ENCODE measurements at places on chromosomes 7 and 10.

- DNase-seq = no peak
Measured at GRCh38 chr10:43392748-43393147, 16.2 kb downstream of the HNRNPF start.

DNA sequence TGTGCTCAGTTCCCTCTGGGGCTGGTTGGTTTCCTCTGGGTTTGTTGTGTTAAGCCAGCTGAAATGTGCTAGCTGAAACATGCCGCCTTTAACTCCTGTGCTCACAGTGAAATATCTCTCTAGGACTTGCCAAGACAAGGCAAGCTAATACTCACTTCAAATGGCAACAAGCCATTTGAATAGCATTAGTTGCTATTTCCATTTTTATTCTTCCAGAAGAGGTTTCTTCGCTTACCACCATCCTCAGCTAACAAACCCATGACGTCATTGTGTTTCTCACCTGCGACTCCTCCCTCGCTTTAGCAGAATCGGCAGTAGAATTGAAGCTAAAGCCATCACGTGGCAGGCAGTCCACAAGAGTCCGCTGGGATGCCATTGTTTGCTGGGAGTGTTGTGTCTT is 61.3 kb downstream of the ZNF22 start:
- DNase-seq = no peak

DNA sequence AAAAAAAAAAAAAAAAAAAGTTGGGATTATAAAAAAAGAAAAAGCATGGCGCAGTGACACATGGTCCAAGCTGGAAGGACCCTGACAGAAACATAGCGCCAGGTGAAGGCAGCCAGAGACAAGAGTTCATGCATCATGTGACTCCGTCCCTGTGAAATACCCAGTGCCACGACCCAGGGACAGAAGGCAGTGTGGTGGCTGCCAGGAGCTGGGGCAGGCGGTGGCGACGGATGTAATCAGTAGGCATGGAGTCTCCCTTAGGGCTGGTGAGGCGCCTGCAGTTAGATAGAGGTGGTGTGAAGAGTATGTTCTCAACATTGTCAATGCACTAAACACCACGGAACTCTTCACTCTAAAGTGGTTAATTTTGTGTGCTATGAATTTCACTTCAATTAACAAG is 43.9 kb downstream of the STK32C start:
- DNase-seq = no peak

- no peak for DNase-seq
Measured at GRCh38 chr10:35456153-35456720, 119.9 kb downstream of the CCNY start.

GRCh38 chr7:98334081-98334480 is 52.6 kb downstream of the BRI3 start:
- DNase-seq = no peak

GRCh38 chr10:130711072-130711471 is 574.9 kb downstream of the GLRX3 start:
- no peak for DNase-seq

DNA sequence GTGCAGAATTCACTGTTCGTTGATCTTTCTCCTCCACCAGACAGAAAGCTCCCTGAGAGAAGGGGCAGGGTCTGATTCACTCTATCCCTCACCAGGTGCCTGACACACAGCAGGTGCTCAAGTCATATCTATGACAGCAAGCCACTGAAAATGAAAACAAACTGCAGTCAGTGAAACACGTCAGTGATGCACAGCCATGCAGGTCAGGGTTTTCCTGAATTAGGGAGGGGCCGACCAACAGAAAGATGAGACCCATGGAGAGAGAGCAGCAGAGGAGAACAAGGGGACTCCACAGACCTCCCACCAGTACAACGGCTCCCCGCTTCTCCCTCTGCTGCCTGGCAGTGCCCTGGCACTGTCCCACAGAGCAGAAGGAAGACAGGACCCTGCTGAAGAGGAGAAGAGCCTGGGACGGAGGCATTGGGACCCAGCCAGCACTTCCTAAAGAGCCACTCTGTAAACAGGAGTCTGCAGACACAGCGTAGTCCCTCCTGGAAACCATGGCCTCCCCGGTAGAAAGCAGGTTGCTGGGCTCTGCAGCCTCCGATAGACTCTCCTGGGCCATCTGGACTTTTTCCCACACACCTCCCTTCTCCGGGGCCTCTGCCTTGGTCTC is 50.3 kb downstream of the FAM53B start:
- DNase-seq = no peak

- DNase-seq = no peak
Measured at GRCh38 chr10:71045936-71046335, 157.6 kb upstream of the PCBD1 start.

- DNase-seq = no peak
Measured at GRCh38 chr7:149753375-149754233, 19.8 kb downstream of the ZNF467 start.

GRCh38 chr7:24965831-24966708 is 13.9 kb downstream of the OSBPL3 start:
- peak; percentile 36 for DNase-seq

- no peak for DNase-seq
Measured at GRCh38 chr10:96890172-96890513, 58.0 kb downstream of the LCOR start.

DNA sequence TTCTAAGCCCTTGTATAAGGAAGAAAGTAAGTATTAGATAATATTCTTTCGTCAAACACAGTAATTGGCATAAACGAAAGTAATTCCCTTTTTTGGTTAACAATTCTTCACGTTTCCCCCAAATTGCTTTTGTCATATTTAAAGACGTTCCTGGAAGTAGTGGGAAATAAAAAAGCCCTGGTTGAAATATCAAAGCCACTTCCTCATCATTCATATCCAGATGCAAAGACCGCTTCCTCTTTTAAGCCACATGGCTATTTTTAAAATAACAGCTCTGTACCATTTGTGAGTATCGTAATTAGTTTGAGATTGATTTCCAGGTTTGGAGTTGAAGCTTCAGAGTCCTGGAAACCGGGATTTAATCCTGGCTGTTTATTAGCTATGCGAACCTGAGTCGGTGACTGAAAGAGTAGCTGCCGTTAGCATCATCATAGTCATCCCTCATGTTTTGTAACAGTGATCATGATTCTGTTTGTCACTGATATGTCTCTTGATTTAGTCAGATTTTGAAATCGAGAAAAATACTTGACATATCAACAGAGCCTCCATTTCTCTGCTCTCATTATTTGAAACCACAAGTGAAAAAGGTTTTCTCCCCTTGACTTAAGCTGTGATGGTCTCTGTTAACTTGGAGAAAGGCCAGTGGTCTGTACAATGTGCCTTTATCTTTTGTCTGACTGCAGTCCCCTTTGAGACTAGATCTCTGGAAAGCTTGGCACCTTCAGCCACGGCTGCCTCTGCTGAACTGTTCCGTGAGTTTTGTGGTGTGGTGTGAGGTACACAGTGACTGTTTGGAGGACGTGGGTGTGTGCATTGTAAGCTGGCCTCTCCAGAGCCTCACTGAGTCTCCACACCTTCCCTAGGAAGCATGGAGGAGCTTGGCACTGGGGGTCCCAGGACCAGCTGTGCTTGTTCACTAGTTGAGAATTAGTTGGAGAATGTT is 18.1 kb downstream of the OPTN start:
- DNase-seq = no peak

- no peak for DNase-seq
Measured at GRCh38 chr10:96743988-96744585, 23.8 kb upstream of the PIK3AP1 start.

DNA sequence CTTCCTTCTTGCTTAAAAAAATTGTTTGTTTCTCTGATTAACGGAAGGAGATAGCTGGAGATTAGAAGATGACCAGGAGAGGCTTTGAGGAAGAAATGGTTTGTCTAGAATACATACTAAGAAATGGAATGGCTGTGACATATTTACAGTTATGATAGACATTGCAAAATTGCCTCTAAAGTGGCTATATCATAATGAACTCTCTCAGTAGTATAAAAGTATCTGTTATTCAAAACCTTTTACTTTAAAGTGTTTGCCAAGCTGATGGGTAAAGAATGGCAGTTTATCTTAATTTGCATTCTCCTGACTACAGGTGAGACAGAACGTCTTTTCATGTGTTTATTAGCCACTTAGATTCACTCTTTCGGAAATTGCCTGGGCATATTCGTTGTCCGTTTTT is 28.7 kb downstream of the LRGUK start:
- DNase-seq = no peak

DNA sequence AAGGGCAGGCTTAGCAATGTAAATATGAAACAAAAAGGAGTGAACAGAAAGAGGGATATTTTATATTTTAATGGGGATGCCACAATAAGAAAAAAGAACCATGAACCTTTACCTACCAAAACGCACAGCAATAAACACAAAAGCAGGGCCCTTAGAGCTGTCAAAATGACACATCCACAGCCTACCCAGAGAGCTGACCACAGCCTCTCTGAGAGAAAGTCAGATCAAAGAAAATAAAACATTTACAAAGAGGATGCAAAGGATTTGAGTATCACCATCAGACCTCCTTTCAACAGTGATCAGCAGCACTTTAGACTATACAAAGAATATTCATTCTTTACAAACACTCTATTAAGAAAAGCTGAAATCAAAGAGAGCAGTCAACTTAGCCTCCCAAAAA is 52.9 kb downstream of the ERCC6 start:
- no peak for DNase-seq

- peak; percentile 59 for DNase-seq
Measured at GRCh38 chr10:102117391-102118159, 2.6 kb downstream of the LDB1 start.

DNA sequence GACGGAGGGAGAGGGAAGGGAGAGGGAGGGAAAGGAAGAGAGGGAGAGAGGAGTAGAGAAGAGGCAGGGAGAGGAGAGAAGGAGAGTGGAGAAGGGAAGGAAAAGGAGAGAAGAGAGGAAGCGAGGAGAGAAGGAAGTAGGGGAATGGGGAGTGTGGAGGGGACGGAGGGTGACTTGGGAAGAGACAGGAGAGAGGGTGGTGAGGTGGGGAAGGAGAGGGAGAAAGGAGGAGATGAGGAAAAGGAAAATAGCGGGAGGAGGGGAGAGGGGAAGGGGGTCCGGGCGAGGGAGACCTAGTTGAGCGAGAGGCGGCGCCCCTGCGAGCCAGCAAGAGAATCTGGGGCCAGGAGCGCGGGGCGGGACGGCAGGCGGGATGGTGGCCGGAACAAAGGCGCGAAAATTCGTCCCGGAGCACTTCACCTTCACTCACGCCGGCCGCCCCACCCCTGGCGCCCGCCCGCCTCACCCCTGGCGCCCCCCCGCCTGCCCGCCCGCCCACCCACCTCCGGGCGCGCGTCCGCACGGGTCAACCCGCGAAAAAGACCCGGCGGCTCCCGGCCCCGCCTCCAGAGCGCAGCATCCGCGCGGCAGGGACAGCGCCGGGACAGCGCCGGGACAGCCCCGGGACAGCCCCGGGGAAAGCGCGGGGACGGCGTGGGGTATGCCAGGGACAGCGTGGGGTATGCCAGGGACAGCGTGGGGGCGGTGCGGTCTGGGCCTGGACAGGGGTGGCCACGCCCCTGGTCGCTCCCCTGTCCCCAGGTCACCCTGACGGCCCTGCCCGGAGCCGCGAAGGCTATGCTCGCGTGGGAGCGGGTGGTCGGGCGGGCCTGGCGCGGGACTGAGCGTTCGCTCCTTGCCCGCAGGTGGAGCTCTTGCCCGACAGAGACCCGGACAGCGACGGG is 4.2 kb downstream of the VSTM2A start:
- no peak for DNase-seq

Measured in activated CD8-positive, alpha-beta memory T cell treated with anti-CD3 and anti-CD28 coated beads, Interleukin-2, amount 50 U/mL, for 4 hours (primary cell).